ENCODE measurements at places on chromosomes 7 and 10.

GRCh38 chr10:78300526-78300925 lies 266.9 kb downstream of the RPS24 start:
- DNase-seq = no peak

DNA sequence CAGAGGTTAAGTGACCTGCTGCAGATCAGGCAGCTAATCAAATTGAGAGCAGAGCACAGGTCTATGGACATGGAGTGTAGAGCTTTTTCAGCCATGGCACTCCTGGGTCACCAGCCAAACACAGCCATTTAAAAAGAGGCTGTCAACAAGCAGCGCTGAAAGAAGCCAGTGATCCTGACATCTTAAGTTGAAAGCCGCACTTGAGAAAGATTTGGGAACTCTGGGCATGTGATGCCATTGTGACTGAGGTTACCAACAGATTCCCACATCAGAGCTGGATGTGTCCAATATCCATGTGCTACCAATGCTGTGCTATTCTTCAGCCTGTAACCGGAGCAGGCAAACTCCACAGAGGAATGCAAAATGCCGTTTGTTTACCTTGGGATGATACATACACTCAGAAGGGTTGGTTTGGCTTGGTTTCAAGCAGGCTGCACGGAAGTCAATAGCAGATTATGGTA lies 56.2 kb upstream of the ABLIM1 start:
- DNase-seq = peak; percentile 30

- DNase-seq = no peak
These were observed 1.2 kb upstream of the C10orf143 start for GRCh38 chr10:130111852-130112180.

DNA sequence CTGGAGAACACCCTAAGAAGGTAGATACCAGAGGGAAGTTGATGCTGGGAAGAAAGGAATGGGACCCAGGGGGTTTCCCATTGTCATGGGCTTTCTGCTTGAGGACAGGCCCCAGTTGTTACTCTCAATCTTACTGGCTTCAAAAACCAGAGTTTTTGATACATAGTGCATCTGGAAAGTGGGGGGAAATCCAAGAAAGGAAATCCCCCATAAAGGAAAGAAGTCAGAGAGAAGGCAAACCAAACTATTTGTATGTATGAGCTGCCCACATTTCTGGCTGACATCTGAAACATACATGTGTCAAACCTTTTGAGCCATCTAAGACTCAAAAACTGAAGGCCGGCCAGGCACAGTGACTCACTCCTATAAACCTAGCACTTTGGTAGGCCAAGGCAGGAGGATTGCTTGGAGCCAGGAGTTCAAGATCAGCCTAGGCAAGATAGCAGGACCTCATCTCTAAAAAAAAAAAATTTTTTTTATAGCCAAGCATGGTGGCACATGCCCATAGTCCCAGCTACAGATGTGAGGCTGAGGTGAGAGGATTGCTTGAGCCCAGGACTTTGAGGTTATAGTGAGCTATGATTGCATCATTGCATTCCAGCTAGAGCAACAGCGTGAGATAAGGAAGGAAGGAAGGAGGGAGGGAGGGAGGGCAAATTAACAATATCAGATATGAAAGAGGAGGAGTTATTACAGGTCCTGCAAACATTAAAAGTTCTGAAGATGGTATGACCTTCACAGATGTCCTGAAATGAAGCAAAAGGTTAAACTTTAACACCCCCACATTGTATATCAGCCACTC lies 6.7 kb upstream of the COA1 start:
- DNase-seq = no peak

DNA sequence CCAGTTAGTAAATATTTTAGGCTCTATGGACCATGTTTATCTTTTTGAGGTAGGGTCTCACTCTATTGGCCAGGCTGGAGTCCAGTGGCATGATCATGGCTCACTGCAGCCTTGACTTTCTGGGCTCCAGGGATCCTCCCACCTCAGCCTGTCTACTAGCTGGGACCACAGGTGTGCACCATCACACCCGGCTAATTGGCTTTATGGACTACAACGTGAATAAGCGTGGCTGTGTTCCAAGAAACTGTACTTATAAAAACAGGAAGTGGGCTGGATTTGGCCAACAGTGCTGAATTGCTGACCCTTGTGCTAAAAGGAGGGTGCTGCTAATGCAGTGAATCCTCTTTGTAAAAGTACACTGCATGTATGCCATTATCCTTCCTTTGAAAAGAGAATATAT lies 111.7 kb upstream of the CDK13 start:
- DNase-seq = peak; percentile 92
